Stimulated activated CD8-positive, alpha-beta memory T cell treated with anti-CD3 and anti-CD28 coated beads, Interleukin-12 subunit alpha, Interleukin-12 subunit beta, amount 100 ng/mL, for 4 hours (primary cell): ENCODE measurements at places on chromosomes 2 and 18.

GRCh38 chr2:239534581-239535412 lies 134.0 kb upstream of the HDAC4 start:
- DNase-seq: no peak

DNA sequence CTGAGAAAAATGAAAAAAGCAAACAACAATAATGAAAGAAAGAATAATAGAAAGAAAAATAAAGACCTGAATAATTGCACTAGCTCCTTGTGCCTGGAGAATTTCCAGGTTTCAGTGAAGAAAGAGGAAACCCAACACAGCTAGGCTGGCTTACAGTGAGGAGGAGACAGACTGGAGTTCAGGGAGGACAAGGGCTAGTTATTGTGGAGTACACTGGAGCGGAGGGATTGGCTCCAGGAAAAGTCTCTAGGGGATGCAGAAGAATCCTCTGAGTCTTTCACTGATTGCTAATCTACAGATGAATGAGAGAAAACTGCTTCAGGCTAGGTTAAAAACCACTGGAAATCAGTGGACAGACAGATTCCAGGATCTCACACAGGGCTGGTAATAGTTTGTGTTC lies 163.6 kb upstream of the RBMS1 start:
- DNase-seq: no peak

- no peak for DNase-seq
These were observed 230.6 kb upstream of the LRATD1 start for GRCh38 chr2:14401873-14402272.

GRCh38 chr2:197273485-197273884 lies 37.1 kb downstream of the ANKRD44 start:
- DNase-seq: no peak
